Activated CD8-positive, alpha-beta memory T cell treated with anti-CD3 and anti-CD28 coated beads, Interleukin-2, amount 50 U/mL, for 48 hours (primary cell): ENCODE measurements at places on chromosomes 4 and X.

DNA sequence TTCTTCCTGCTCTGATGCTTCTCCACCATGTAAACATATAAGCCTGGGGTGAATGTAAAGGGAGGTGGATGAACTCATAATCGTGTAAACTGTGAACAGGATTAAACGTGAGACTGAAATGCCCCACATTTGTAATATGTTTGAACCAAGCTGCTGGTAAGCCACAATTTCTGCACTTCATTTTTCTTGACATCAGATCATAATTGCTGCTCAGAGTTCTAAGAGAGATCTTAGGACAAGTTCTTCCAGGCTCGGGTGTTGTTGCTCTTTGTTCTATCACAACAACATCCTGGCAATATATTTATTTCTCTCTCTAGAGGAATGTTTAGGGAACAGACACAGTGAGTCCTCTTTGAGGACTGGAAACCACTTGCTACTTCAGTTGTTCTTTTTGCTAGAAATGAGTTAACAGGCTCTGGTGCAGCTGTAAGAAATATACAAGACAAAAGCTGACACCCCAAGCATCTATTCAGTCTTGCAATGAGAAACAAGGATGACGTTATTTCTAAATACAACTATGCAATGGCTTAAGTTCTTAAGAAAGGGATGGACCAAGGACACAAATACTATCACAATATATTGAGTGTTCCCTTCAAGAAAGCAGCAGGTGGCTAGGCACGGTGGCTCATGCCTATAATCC, 59.6 kb downstream of the LNX1 start:
- no peak for DNase-seq

GRCh38 chrX:46713672-46714490, 45.0 kb downstream of the SLC9A7 start:
- DNase-seq: no peak

DNA sequence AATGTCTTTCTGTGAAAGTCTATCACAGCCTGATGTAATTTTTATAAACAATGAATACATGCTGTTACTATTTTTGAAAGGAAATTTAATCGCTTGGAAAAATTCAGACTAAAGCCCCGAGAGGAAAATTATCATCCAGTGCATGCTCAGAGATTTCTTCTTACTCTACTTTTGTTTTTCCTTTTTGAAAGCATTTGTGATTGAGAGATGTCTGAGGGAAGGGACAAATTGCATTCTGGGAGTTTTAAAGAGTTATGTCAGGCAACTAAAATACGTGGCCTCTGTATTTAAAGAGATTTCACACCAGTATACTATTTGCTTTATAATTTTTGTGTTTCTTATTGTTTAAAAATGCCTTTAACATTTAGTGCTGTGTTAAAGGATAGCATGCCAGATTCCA, 1.4 kb upstream of the ZFX start:
- no peak for DNase-seq

GRCh38 chr4:67437974-67438713, 107.2 kb downstream of the CENPC start:
- no peak for DNase-seq

GRCh38 chrX:5681159-5681558, 547.5 kb downstream of the NLGN4X start:
- no peak for DNase-seq

DNA sequence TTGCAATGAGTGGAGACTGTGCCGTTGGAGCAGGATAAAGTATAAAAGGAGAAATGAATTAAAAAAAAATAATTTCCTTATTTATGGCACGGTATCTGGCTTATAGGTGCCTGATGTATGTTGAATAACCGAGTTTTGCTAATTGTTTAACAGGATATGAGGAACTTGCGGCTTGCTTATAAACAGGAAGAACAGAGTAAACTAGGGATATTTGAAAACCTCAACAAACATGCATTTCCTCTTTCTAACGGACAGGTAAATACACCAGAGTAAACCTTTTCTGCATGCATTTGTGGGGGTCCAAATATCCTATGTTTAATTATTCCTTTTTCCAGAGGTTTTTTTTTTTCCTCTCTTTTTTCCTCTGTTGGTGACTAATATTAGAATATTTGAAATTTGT, 36.8 kb downstream of the MTMR1 start:
- no peak for DNase-seq
